ENCODE measurements at places on chromosomes 12 and 14. TPM values are rescaled to one million over a fixed set of nuclear protein-coding genes. Genes with fewer than 3 reads are reported as not detected.

C12orf50 gene
- total RNA-seq = 0.14 TPM

SAV1 gene
- total RNA-seq = 32.9 TPM

RNASE8 gene
- total RNA-seq = not detected

NTN4 gene
- 20.5 TPM for total RNA-seq

LTBR gene
- 86.4 TPM for total RNA-seq

DNA sequence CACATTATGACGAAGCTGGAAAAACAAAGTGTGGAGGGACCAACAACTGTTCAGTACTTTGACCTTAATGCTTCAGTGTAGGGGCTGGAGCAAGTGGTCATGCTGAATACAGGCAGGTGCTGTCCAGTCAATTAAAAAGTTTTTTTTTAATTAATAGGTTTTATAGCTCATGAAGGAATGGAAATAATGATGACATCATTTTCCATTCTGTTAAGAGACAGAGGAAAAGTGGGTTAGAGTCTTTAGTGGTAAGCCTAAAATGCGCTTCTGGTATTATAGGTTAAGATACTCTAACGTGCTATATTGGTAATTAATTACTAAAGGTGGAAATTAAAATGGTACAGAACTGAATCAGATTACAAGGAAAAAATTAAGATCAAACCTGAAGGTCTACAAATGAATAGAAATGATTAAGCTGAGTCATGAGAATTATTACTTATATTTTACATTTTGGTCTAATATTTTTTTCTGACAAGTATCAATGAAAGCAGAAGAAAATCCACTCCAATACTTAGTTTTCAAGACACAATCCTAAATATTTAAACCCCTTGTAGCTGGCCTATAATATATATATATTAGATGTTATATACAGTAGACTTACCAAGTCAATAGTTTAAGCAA lies 15.6 kb downstream of the KLHDC2 start:
- no peak for DNase-seq

GRCh38 chr12:9729082-9729481 lies 3.8 kb downstream of the CLECL1 start:
- no peak for DNase-seq

DNA sequence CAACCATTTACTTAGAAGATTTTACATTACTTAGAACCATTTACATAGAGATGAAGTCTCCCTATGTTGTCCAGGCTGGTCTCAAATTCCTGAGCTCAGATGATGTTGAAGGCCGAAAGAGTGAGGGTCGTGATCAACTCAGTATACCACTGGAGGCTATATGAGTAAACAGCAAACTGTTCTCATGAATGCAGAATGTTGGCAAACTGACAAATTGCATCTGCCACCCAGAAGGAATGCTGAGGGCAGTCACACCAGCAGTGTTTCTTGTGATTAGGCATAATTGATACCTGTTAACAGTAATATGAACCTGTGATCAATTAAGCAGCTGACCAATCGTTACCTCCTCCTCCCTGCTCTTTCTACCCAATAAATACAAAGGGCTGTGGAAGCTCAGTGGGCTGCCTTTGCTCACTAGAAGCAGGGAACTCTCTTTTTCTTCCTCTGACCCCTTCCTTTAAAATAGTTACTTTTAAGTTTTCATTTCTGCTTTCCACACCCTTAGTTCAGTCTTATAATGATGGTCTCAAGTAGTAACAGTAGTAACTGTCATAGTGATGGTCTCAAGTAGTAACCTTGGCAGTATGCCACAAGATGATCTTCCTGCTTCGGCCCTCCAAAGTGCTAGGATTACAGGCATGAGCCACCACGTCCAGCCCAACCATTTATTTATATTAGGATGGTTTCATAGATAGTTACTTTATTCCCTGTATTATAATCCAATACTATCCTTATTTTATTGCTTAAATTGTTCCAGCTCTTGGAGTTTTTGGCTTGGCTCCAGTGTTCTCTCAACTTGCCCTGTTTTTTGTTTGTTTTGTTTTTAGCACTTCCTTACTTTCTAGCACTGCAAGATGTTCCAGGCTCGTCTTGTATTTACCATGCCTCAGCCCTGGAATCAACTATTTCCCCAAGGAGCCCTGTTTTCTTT lies 25.8 kb downstream of the LIMA1 start:
- no peak for DNase-seq

DNA sequence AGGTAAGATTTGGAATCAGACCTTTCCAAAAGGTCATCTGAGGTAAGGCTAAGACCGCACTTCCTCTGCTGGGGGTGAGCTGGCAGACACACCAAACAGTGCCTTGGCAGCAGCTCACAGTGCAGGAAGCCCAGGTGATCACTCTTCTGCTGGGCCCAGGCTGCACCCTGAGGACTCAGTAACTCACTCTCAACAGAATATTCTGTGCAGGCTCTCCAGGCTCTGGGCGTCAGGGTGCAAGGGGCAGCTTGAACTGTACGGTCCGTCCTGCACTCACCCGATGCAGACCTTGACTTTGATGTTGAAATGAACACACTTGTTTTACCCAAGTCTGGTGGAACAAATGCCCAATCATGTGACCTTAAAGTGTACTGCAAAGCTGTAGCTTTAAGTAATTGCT lies 6.0 kb downstream of the ALKBH2 start:
- no peak for DNase-seq

- no peak for DNase-seq
Observed at GRCh38 chr14:81222126-81222525, 1.4 kb upstream of the GTF2A1 start.

DNA sequence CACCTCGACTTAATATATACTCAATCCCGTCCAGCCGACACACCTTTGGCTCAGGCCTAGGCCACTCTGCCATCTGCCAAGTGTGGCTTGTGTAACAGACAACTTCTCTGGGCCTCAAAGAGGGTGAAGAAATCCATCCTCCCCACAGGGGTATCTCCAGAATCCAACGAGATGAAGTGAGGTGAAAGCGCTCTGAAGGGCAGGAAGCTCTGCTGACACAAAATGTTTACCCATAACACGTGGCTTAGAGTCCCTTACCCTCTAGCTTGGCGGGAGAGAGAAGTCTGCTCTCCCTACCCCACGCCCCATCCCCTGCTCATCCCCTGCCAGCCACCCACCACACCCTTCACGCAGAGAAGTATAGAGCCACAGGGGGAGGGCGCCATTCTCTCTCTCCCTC lies 13.0 kb downstream of the ZBTB39 start:
- no peak for DNase-seq

DNA sequence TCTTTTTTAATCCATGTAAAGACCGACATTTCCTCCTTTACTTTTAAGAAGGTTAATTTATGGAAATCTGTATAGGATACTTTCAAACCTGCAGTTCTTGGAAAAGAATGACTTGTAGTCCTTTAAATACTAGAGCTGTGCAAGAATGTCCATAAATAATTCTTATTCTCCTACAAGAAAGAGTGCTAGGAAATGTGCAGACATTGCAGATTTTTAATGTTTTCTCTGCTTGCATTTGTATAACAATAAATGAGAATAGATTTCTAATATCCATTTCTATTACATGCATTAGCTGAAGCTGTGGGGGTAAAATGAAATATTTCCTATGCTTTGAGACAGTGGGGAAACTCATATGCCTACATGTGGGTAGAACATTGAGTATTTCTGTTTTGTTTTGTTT lies 607.2 kb upstream of the NOVA1 start:
- no peak for DNase-seq

DNA sequence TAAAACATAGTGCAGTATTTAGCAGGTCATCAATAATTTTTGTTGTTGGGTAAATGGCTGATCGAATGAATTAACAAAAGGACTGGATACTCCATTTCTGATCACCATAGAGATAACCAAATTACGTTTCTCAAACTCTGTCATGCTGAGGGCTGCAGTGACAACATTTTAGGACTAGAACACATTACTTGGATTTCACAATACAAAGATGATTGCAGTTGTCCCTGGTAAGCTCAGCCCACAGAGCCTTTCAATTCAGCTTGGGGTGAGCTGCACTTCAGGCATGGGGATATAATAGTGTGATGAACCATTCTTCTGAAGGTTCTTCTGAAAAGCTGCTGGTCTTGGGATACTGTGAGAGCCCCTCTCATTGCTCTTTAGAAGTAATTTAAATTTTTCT lies 74.3 kb downstream of the FAR2 start:
- DNase-seq = no peak

DNA sequence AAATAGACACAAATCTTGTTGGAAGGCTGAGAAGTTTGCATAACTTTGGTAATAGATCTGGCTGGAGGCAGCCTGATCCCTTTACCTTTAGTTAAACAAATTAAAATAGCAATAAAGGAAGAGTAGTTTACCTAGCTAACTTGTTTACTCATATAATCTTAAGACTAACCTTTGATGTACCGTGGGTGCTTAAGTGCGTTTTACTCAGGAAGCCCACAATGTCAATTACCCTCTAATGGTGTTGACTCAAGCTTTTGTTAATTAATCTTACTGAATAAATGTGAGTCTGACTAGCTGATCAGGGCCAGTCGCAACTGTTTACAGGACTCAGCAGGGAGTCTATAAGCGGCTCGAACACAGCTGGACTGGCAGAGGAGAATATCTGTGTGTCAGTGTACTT lies 51.5 kb downstream of the FAR2 start:
- DNase-seq = no peak

DNA sequence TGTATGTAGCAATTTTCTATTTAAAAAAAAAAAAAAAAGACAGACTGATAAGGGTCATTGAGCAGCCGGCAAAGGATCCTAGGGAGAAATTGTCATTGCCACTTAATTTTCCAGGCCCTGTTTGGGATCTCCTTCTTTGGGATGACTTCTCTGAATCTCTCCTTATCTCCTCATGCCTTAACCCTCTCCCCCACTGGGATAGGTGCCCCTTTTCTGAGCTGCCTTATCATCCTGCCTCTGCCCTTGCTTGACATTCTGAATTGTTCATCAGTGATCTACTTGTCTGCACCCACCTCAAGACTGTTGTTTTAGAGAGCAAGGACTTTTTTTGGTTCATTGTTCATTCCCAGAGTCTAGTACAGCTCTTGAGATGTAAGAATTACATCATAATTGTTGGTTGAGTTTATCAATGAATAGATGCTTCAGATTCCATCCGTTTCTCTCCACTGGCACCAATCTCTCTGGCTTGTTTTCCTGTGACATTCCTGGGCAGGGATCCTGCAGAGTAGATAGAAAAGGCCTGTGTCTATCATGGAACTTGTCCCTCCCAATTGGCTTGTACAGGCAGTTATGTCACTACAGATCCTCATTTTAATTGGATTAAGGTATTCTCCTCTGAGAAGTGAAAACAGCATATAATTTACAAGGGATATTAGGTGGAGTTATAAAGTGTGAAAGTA lies 42.6 kb downstream of the SOCS2 start:
- DNase-seq = no peak

DNA sequence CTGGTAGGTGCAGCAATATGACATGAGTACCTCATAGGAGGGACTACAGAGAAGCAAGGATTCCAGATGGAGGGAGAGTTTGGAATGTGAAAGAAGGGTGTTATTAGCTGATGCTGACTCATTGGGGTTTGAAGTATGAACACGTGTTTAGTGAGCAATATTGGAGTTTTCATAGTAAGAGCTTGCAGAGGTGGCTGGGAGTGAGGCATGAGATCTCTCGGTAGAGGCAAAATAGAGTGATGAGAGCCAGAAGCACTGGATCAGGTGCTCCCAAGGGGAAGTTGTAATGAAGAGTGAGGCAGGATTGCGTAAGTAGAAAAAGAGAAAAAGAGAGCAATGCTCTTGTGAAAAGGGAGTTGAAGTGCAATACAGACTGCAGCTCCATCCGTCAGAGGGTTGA lies 42.1 kb downstream of the MGST1 start:
- no peak for DNase-seq

DNA sequence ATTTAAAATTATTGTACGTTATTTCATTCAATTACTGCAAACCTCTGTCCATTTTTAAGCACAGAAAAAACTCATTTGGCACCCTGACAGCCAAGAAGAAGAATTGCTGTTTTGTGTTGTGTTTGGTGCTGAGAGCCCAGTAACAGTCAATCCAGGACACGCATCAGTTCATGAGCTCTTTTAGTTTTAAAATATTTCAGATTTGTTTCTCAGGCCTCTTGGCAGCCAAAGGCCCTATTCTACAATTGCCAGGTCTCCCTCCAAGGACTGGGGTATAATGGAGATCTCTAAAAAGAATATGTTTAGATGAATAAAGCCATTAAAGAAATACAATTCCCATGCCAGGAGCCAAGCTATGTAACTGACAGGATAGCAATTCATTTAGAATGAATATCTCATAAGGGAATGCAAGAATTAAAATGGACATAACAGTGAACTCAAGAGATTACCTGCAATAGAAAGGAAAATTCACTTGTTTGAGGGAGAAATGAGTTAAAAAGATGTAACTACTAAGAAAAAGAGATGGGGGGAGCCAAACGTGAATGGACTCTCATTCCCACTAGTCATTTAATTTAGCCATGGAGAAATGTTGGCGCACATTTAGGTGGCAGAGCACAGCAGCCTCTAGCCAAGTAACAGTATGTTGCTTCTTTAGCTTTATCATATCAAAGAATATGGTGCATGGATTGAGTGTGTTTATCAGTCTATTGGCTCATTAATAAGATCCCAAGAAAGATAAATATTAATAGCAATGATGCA lies 140.6 kb upstream of the PELI2 start:
- no peak for DNase-seq

DNA sequence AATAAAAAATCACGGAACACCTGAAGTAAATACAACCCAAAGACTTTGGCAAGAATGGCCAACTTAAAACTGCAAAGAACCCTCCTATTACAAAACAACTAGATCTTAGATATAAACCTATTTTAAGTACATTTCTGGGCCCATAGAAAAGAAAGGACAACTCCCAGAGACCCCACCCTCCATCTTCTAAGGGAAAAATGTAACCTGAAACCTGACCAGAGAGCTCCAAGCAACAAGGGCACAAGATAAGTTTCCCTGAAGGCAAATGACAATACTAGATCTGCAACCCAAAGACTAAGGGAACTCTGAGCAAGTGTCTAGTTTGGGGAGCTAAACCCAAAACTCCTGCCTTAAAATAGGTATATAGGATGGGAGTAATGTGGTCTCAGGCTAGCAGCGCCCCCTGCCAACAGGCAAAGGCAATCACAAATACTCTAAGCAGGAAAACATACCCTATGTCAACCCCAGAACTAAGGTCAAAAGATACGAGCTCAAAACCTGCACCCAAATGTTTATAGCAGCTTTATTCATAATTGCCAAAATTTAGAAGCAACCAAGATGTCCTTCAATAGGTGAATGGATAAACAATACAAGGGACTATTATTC lies 218.9 kb downstream of the ITPR2 start:
- no peak for DNase-seq

DNA sequence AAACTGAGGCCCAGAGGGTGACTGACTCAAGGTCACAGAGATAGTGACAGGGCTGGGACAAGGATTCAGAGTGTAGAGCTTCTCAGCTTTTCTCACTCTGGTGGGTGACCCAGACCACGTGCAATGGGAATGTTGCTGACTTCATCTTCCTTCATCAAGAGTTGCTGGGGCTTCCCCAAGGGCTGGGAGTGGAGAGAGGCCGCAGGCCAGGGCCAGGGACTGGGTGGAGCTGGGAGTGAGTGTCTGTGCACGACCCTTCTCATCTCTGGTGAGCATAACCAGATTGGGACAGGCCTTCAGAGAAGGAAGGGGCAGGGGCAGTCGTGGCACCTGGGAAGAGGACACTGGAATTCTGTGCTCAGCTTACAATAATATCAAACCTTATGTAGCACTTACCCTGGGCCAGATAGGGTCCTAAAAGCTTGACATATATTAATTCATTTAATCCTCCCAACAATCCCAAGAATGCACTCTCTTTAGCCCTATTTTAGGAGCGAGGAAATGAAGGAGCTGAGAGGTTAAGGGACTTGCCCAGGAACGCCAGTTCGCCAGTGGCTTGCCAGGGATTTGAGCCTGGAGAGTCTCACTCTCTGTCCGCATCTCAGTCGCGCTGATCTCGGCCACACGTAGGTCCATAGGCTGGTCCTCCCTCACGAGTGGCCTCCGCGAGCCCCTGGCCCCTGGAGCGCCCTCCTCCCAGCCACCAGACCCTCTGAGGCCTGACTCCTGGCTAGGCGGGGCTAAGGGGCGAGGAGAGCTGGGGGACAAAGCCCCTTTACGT lies 15.8 kb downstream of the KRT18 start:
- DNase-seq = no peak

All from posterior vena cava (tissue), 2 donors.